ENCODE measurements at places on chromosomes 11 and 22.

- DNase-seq = no peak
Observed at GRCh38 chr11:19953336-19953735, 206.9 kb downstream of the DBX1 start.

- DNase-seq = no peak
Observed at GRCh38 chr11:17531071-17531600, 13.1 kb downstream of the USH1C start.

DNA sequence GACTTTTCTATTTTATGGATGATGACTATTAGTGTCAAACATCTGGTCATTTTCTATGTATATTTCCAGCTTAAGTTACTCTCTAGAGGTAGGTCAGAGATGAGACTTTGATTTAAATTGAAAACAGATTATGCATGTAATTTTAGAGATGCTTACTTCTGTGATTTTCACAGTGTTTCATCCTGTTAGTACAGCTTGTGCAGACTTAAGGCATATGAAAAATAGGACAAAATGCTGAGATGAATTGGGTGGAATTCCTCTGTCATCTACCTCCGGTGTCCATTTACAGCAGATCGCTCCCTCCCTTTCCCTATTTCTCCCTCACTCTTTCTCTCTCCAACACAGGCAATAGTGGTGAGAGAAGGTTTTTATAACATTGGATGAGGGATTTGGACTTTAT lies 14.1 kb downstream of the JAM3 start:
- DNase-seq = no peak

- DNase-seq = no peak
Observed at GRCh38 chr22:24693379-24693778, 81.1 kb downstream of the PIWIL3 start.

DNA sequence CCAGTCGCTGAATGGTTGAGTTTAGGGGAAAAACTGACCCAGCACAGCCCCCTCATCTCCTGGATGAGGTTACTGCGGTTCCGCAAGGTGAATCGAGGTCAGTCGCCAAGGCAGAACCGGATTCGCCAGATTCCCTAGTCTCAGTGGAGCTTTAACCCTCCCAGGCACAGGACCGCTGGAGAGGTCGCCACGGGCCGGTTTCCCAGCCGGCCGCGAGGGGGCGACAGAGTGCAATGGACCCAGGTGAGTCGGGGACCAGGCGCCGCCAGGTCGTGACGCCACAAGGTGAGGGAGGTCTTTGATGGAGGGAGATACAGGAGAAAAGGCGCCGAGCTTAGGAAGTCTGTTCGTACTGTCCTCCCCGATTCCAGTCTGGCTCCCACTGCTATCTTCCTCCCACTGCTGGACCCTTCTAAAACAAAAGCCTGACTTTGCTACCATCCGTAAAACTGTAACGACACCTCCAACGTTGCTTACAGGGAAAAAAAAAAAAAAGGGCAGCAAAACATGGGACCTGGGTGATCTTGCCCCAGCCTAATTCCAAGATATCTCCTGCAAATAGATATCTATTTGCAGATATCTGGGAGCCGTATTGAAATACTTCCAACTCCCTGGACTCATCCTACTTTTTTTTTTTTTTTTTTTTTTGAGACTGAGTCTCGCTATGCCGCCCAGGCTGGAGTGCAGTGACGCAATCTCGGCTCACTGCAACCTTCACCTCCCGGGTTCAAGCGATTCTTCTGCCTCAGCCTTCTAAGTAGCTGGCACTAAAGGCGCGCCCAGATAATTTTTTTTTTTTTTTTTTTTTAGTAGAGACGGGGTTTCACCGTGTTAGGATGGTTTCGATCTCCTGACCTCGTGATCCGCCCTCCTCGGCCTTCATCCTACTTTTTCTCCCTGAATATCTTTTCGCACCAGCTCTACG lies 1.4 kb upstream of the GGA1 start:
- DNase-seq = peak; percentile 56

DNA sequence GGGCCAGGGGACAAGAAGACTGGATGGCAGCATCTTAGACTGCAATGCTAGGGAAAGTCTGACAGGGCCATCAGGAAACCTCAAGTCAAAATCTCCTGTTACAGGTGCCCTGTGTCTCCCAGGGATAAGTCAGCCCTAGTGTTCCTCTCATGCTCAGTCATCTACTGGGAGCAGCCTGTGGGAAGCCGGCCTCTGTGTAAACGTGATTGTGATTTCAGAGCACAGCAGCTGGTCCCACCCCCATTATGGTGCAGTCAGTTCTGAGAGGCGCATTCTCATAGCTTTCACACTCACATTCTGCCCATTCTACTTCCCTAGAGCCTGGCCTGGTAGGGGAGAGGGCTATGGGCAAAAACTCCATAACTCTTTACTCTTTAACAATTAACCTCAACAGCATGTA lies 7.2 kb upstream of the SLN start:
- DNase-seq = no peak

- no peak for DNase-seq
Observed at GRCh38 chr11:85279267-85279666, 347.9 kb downstream of the DLG2 start.

GRCh38 chr11:117072517-117073461 lies 25.4 kb downstream of the SIK3 start:
- DNase-seq = peak; percentile 86

- DNase-seq = no peak
Observed at GRCh38 chr11:66072518-66072917, 2.4 kb downstream of the PACS1 start.

DNA sequence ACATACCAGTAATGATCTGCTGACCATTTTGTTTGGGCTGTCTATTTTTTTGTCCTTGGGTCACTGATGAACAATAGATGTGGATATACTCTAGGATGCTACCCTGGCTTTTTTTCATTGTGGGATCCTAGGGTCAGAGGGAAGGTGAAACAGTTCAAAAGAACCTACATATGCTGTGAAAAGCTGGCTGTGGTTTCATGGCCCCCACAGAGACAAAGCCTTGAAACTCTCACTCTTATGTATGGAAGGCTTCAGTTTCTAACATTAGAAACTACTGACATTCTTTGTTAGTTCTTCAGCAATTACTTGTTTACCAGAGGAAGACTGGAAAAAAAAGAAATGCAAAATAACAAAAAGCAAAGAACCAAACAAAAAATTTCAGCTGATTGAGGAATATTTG lies 250.7 kb downstream of the FAT3 start:
- DNase-seq = no peak

DNA sequence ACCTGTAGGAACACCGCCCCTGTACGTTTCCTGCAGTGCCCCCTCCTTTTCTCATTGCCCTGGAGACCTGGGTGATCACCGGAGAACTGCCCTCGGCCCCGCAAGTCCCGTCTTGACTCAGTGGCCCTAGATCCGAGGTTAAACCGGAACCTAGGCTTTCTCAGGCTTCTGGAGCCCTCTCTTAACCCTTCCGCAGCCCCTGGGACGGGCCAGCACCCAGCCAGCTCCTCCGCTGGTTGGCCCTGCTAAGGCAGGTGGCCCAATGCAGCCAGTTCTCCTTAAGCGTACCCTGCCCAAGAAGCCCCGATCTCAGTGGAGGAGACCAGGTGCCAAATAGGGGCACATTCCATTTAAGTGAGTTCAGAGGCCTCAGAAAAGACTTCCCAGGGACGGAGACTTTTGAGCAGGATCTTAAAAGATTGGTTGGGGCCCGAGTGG lies 776 bp downstream of the NLRX1 start:
- DNase-seq = peak; percentile 33

GRCh38 chr22:25492162-25492561 lies 72.3 kb upstream of the GRK3 start:
- DNase-seq = no peak

- peak; percentile 73 for DNase-seq
Observed at GRCh38 chr11:45918331-45918941, 759 bp upstream of the PEX16 start.

- DNase-seq = peak; percentile 69
Observed at GRCh38 chr22:29907753-29908515, 25.0 kb downstream of the MTMR3 start.

- DNase-seq = peak; percentile 34
Observed at GRCh38 chr11:69311767-69312385, 17.9 kb downstream of the MYEOV start.

DNA sequence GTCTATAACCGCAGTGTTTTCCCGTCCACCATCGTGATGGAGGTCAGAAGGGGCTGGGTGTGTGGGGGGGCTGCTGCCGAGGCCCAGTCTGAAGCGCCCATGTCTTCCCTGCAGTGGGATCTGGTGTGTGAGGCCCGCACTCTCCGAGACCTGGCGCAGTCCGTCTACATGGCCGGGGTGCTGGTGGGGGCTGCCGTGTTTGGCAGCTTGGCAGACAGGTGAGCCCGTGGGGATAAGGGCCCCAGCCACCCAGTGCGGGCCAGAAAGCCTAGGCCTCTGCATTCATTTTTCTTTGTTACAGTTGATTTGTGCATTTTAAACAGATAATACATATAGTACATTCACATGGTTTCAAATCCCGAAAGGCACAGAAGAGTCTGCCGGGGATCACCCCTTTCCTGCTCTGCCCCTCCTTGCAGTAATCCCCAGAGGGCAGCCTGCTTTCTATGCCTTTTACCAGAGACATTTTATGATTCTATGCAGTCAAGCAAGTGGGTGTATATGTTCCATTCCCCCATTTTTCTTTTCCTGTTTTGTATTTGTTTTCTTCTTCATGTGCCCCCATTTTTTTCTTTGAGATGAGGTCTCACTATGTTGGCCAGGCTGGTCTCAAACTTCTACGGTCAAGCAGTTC lies 32.6 kb downstream of the CAPN1 start:
- DNase-seq = no peak

DNA sequence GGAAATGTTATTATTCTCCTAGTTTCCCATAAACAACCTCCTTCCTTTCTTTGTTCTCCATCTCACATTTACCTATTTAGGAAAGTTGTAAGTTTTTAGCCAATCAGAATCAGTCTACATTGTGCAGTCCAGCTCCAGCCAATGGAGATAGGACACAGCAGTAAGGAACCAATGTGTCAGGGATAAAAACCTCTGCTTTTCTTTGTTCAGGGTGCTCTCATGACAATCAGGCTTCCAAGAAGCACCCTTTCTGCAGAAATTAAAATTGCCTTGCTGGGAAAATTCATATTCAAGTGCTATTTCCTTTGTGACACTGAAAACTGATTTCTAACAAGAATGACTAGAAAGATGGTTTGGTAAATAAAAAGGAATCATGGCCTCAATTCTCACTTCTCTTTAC lies 14.6 kb downstream of the SCGB2A1 start:
- peak; percentile 7 for DNase-seq

- DNase-seq = no peak
Observed at GRCh38 chr22:38355275-38355674, 38.0 kb upstream of the CSNK1E start.

- no peak for DNase-seq
Observed at GRCh38 chr11:97078443-97078842, 688.6 kb downstream of the JRKL start.

DNA sequence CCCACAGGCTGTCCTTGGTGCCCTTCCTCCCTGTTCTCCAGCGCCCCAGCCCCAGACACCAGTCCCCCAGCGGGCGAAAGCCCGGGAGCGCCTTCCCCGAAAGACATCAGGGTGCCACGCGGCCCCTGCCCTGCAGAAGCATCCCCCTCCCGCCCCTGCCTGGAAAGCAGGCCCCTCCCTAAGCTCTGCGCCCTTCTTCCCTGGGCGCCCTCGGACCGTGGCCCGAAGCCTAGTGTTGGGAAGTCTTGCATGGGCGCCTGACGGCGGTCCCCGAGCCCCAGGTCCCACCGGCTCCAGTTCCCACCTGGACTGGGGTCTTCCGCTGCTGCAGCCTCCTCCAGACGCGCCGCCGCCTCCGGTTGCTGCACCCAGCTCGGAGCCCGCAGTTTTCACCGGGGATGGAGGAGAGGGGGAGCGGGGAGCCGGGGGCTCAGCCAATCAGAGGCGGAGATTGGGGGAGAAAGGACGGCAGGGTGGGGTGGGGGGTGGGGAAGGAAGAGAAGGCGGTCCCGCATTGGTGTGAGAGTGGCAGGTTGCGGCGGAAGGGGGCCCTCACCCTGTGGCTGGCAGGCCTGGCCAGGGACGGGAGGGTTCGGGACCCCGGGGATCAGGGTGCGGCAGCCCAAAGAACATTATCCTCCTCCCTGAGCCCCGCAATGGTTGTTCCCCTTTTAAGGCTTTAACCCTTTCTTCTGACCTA lies at the start of gene THY1:
Gene THY1 (minus strand): TSS at position 364 of the 700 bp plus-strand sequence. CDS start 2,267 bp downstream, outside the sequence.
- no peak for DNase-seq

GRCh38 chr22:19749876-19750275 lies 10.7 kb upstream of the TBX1 start:
- no peak for DNase-seq

- no peak for DNase-seq
Observed at GRCh38 chr22:49872347-49872746, 18.7 kb downstream of the ZBED4 start.

- DNase-seq = no peak
Observed at GRCh38 chr11:109133159-109133558, 288.8 kb upstream of the C11orf87 start.

GRCh38 chr11:24078018-24078417 lies 418.8 kb upstream of the LUZP2 start:
- no peak for DNase-seq

GRCh38 chr11:94647926-94648325 lies 80.8 kb downstream of the PIWIL4 start:
- DNase-seq = no peak

GRCh38 chr11:4115128-4115527 lies 20.5 kb downstream of the RRM1 start:
- DNase-seq = no peak

DNA sequence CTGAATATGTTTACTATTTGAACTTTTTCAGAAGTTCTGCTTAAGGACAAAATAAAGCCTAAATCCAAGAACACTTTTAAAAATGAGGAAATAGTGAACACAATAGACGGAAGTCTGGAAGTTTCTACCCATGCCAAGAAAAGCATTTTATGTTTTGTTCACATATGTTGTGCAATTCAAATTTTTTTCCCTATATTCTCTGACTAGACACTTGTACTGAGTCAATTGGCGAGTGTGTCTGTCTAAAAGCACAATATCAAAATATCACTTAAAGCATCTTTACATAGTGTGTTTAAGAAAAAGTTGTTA lies 29.2 kb downstream of the INCENP start:
- DNase-seq = peak; percentile 38

DNA sequence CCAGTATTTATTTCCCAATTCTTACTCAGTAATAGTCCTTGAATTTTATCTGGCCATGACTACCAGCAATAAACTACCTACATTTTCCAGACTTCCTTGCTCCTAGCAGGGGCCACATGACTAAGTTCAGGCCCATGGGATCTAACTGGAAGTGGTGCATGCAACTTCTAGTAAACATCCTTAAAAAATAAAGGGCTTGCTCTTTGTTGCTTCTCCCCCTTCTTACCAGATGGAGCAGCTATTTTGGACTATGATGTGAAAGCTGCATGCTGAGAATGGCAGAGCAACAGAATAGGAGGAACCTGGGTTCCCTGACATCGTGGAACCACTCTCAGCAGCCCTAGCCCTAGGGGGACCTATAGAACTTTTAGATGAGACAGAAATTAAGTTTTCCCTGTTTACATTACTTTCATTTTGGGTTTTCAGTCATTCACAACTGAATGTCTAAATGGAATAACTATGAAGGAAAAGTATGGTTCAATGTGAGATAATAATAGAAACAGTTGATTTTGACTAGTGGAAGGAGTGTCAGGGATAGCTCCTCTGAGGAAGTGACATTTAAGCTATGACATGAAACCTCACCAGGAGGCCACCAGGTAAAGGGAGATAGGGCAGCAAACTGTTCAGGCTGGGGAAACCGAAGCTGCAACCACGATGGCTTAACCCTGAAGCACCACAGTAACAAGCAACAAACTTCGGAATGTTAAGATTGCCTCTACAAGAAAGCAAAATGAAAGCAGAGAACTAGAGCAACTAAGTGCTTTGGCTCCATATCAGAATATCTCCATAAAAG lies 48.9 kb downstream of the PHF21A start:
- no peak for DNase-seq

- DNase-seq = no peak
Observed at GRCh38 chr11:16857186-16857585, 118.7 kb downstream of the C11orf58 start.
